ENCODE measurements at places on chromosomes 11 and 22. TPM values are rescaled to one million over a fixed set of nuclear protein-coding genes. Genes with fewer than 3 reads are reported as not detected.

POLD4 gene
- total RNA-seq: 78.5 TPM

DNA sequence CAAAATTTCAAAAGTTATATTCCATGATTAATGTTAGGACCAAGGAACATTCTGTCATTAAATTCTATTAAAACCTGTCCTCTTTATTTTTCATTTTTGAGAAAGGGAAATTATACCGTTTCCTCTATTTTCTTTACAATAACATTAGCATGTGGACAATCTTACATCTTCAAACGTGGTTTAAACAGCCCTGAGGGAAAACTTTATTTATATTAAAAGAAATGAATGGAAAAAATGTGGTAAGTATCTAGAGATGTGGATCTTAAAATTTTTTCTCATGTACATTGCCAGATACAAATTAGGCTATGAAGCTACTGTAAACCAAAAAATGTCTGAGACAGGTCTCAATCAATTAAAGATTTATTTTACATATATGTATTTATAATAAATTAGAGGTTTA is 18.9 kb upstream of the FIBIN start:
- DNase-seq: no peak

DNA sequence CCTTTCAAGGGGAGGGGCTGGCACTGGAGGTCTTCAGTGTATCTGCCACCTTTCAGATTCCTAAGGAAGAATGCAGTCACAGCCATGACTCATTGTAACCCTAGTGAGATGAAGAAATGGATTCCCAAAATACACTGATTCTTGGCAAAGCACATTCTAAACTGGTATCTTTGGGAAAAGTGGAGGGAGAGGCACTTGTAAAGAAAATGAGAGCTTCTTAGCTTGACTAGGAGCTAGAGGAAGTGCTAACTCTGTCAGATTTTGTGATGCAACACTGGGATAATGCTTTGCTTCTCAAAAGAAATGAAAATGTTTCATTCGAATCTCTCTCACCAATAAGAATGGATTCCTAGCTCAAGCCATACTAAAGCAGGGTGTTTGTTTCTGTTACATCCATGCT is 14.3 kb downstream of the NRIP3 start:
- DNase-seq: peak; percentile 15

ACR gene
- total RNA-seq: not detected

CASP5 gene
- not detected for total RNA-seq

Measured in PC-3 (cell line).